NCI-H2081 (cell line): ENCODE measurements at places on chromosomes 6 and 20.

DNA sequence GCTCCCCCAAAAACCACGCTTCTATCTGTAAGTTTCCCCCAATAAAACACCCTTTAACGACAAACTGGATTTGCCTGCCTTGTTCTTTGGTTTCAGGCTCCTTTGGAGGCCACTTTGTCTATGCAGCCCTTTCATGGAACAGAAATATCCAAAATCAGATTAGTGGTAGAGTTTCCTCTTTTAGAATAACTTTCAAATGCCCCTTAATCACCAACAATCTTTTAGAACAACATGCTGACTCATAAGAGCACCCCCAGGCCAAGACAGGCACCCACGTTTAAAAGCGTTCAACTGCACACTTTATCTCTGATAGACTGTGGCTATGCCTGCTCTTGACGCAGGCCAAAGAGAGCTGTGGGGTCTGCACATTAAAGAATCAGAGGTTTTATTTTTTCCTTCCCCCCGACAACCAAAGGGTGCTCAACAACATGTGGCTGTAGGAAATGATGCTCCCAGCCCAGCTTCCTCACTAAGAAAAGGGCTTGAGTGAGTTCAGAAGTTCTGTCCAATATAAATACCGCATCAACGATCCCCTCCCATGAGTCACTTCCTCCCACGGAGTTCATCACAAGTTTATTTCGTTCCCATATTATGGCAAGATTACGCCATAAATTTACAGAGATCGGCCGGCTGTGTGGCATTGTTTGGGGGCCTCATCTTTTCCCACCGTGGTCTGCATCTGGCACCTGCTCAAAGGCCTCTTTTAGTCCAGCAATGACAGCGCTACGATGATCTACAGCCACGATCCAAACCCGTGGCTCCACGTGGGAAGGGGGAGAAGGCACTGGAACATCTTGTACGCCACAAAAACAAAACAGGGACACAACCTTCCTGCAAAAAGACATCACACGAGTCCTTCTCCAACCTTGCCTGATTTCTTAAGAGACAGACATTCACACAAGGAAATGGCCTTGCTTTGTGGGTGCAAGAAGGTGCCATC is 88.8 kb upstream of the NFATC2 start:
- no peak for DNase-seq

DNA sequence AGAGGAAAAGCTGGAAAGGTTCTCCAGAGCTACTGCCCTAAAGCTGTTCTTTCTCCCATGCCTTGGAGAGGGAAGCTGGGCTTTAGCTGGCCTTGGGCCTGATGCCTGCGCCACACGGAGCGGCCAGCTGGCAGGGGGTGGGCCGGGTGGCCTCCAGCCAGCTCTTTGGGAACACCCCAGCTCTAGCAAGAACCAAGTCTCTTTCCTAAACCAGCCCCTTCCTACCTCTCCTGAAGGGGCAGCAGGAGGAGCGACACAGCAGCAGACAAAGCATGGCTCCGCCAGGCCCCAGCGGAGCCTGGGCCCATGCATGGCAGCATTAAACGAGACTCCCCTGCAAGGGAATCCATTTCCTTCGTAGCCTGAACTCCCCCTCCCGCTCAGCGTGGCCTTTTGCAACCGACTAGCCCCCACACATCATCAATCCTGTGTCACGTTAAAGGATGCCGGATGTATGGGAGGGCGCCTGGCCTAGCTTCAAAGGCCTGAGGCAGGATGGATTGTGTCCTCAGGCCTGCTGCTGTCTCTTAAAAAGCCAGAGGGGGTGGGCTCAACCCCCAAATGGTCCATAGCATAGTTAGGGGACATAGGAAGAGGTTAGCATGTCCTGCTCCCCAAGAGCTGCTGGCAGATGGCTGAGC is 14.0 kb downstream of the MRPS18A start:
- DNase-seq = no peak

DNA sequence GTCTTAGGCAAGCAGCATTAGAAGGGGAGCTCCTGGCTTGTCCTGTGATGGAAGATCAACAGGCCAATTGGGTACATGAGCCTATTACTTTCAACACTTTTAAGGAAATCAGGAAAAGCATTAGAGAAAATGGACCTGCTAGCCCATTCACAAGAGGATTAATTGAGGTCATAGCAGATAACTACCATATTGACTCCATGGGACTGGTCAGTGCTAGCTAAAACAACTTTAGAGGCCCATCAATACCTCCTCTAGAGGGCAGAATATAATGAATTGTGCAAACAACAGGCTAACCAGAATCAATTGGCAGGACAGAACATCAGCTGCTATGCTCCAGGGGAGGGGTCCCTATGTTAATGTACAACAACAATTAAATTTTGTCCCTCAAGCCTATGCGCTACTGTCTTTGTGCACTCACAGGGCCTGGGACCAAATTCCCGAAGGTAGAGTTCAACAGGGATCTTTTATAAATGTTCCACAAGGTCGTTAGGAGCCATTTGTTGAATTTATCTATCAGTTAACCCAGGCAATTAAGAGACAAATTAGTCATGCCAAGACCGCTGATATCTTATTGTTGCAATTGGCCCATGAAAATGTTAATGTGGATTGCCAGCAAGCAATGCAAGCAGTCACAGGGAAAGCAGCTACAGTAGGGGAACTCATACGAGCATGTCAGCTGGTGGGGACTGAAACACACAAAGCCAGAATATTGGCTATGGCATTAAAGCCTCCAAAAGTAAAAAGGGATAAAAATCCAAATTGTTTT is 106.6 kb upstream of the BTN3A2 start:
- no peak for DNase-seq

DNA sequence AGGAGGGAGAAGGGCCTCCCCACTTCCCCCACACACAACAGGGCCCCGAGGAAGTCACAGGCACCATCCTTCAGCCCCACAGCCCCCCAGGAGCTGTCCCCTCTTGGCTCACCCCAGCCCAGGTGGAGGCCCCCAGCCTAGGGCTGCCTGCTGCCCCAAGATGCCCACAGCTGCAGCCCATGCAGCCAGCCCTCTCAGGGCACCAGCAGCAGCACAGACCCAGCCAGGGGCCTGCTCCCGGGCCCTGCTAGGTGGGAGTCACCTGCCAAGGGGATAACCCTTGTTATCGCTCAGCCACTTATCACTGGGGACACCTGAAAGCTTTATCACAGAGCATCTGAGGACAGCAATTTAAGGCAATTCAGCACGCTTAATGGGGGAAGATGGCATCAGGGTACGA is 55.0 kb downstream of the GRM4 start:
- DNase-seq = no peak

- no peak for DNase-seq
These were observed 799.5 kb downstream of the QKI start for GRCh38 chr6:164214066-164214465.

DNA sequence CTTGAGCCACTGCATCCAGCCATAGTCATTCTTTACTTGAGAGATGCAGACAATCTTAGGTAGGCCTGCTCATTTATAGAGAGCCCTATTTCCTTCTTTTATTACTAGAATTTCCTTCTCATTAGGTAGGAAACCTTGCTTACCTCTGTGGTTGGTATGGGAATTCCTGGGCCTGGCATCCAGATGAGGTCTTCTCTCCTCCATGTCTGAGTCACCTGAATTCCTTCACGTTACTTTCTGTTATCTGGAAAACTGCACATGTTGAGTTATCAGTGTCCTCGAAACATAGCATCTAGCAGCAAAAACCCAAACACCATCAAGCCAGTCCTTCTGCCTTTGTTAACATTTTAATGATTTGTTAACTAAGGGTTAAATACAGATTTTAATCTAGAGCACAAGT is 2.2 kb downstream of the ZNFX1 start:
- no peak for DNase-seq

DNA sequence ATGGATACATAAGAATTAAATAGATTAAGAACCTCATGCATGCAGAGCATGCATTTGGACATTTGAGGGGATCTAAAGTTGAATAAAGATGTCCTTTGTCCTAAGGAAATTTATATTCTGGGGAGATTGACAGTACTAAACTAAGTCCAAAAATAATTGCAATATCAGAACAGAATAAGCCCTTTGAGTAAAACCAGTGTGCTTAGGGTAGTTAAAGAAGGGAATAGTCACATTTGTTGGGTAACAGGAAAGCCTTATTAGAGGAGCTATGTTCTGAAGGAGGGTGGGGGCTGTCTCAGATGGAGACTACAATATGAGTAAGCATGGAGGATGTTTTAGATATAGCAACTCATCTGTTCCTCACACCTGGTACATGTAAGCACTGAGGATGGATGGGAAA is 35.8 kb downstream of the CDC5L start:
- DNase-seq = no peak

- no peak for DNase-seq
These were observed 9.4 kb downstream of the C6orf58 start for GRCh38 chr6:127586372-127586771.

DNA sequence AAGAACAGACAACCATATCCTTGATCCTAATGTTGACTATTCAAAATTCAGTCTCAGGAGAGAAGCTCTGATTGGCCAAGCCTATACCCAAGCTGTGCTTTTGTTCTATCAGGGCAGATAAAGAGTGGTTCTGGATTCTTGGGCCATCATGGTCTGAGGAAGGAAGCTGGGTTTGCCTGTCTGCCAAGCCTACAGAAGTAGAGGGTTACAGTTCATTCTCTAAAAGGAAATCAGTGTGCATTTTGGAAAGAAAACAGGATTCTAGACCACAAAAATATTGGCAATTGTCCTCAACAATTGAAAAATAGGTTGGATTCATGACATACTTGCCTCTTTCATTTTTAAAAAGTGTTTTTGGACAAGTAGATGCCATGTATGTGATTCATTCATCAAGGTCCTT is 145.4 kb upstream of the BMP2 start:
- no peak for DNase-seq

DNA sequence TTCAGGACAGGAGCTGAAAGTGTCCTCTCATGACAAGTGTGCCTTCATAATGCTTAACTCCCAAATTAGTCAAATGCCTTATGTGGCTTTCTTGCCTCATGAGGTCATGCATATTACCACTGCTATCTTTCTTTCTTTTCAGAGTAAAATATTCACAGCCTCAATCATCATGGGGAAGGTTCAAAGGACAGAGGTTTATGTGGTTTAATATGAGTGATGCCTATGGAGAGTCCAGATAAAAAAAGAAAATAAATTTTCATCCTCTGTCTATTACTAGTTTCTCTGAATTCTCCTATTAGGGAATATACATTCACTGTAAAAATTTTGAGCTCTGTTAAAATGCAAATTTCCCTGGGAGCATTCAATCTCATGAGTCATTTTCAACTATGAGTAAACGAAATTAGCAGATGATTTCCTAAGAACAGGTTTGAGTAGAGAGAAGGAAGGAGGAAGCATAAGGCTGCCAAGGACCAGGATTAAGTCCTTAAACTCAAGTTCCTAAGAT is 396.9 kb upstream of the ADGRB3 start:
- no peak for DNase-seq

DNA sequence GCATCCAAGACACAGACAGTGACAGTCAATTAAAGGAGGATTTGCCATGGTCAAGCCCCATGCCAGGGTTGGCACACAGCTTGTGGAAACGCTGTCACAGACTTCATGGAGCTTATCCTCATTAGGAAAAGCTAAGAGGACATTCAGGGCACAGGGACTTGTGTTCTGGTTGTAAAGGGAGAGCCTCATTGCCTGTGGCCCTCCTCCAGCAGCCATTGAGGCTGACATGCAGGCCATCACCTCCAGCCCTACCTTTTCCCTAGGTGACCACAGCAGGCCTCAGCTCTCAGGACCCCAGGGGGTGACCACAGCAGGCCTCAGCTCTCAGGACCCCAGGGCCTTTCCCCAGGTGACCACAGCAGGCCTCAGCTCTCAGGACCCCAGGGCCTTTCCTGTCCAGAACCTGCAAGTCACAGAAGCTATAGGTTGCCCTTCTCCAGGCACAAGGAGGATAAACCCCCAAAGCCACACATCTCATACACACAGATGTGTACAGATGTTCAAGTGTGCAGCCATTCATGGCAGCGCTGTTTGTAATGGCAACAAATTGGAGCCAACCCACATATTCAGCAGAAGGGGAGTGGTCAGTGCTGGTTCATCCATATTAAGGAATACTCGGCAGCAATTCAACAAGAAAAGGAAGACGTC is 26.1 kb downstream of the DUSP22 start:
- DNase-seq = no peak

DNA sequence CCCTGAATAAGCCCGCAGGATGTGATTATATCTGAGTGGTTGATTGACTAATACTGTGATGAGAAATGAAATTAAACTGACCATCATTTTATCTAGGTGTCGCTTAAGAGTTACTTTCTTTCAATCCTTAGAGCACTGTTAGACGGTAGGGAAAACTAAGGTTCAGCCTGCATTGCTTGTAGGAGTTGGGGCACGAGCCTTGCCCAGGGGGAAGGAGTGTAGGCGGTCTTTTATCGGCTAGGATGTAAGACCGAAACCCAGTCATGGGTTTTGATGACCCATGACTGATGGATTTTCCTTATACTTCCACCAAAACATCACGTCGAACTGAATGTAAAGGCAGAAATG is 392 bp upstream of the TASP1 start:
- DNase-seq = no peak

DNA sequence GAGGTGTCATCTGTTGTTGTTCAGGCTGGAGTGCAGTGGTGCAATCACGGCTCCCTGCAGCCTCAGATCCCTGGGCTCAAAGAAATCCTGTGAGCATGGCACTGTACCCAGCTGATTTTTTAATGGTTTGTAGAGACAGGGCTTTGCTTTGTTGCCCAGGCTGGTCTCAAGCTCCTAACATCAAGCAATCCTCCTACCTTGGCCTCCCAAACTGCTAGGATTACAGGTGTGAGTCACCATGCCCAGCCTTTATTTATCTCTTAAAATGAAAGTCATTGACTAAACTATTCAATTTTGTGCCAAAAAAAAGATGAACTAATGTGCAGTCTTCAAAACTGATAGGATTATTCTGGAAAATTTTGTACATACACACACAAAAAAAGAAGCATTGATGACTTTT is 38.8 kb upstream of the UNC93A start:
- no peak for DNase-seq

DNA sequence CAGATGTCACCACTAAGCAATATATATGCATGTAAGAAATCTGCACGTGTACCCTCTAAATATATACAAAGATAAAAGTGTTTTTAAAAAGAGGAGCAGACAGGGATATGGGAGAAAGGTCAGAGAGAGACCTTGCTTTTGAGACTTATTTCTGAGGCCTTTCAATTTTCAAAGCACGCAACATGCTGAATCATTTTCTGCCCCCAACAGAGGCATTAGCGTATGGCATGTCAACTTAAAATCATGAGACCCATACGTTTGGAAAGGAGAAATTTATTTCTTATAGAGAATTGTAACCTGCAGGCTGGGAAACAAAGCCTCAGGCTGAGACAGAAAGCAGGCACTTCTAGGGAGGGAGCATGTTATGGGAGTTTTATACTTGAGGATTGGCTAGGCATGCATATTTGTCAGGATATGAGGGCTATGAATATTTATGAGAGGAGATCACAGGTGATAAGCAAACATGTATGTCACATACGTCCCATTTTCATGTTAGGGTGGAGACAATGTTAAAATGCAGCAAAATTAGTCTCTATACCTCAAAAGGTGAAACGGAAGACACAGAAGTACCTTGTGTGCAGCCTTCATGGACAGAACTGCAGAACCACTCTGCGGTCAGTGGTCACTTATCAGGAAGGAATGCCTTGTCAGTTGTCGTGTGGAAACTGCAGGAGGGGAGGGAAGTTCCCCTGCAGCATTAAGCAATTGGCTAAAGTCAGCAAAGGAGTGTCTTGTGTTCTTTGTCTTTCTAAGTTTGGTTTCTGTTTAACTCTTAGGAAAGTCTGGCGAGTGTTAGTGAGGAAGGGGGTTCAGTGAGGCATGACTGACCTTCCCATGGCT is 6.3 kb upstream of the GABRR2 start:
- DNase-seq = no peak
